Stimulated activated CD8-positive, alpha-beta memory T cell treated with anti-CD3 and anti-CD28 coated beads, Interleukin-7, amount 100 ng/mL, for 1 hour (primary cell): ENCODE measurements at places on chromosomes 3 and 15.

DNA sequence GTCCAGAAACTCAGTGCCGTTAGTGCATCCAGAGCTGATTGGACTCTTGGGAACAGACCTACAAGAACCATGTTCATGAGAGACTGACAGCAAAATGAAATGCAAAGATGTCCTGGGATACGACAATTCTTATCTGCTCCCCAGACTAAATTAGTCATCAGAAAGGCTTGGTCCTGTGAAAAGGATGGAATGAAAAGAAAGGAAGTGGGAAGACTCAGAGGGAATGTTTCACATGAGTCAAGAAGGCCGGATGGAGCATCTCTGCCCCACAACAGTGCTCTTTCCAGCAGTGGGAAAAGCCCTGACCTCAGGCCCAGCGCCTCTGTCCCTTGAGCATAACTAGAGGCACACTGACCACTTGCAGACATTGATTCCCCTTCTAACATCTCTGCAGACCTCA lies 39.3 kb upstream of the UACA start:
- no peak for DNase-seq

- DNase-seq = no peak
Observed at GRCh38 chr3:99648101-99648500, 9.7 kb downstream of the COL8A1 start.

- no peak for DNase-seq
Observed at GRCh38 chr3:137792626-137793271, 28.6 kb downstream of the SOX14 start.

DNA sequence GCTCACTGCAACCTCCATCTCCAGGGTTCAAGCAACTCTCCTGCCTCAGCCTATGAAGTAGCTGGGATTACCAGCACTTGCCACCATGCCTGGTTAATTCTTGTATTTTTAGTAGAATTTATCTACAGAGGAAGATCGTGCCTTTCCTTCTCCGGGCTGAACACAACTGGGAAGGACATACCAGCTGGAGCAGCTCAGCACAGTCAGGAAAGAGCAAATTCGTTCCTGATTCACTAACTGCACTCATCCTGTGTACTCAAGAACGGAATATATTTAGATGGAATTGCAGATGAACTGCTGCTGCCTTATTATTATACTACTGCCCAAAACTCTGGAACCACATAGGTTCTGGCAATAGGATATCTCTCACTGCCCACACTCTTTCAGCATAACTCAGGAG lies 27.1 kb upstream of the P4HTM start:
- DNase-seq = no peak

DNA sequence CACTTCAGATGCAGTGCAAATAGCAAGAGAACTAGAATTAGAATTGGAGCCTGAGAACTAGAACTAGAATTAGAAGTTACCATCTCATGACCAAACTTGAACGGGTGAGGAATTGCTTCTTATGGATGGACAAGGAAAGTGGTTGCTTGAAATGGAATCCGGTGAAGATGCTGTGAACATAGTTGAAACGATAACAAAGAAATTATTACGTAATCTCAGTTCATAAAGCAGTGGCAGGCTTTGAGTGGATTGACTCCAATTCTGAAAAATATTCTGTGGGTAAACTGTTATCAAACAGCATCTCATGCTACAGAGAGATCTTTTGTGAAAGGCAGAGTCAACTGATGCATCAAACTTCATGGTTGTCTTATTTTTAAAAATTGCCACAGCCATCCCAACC lies 48.0 kb upstream of the GSK3B start:
- DNase-seq = no peak

GRCh38 chr15:42068601-42069000 lies 25.8 kb downstream of the PLA2G4D start:
- no peak for DNase-seq

DNA sequence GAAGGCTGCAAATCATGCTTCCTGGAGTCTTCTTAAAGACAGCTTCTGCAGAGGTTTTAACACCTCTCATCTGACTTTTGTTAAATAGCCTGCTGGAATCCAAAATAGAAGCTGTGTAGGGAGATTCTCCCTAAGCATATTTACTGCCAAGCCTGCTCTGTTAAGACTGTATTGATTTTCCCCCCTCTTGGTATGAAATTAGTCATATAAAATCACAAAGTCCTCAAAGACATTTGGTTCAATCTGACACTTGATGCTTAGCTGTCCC lies 94.6 kb downstream of the ITPR1 start:
- DNase-seq = no peak

GRCh38 chr3:126083511-126083912 lies 412 bp downstream of the SLC41A3 start:
- no peak for DNase-seq

DNA sequence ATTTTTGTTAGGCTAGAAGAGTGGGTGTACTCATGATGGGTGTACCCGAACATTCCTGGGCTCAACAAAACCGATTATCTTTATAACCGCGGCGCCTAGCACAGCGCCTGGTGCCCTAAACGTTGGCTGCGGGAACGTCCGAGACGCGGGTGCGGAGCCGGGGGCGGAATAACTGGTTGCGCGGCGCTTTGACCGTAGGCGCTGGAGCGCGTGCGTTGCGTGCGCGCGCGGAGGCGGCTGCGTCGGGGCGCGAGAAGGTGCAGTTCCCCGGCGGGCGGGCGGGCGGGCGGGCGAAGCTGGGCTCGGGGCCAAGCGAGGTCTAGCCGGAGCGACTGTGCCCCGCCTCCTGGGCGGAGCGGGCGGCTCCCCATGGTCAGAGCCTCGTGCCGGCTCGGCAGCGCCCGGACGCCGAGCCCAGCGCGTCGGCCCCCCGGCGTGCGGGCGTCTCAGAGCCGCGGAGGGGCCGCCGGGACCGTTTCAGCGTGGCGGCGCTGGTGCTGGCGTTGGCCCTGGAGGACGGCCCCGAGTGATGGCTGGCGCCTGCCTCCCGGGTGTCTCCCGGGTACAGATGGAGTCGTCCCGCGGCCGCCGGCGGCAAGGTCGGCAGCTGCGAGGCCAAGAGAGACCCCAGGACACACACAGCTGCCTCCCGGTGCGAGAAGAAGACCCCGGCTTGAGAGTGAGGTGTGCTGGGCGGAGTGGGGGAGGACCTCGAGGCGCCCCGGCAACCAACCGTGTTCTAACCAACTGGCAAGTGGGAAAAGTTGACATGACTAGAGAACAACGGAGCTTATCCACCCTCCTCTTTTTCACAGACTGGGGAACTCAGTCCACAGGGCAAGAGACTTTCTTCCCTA lies at the start of gene PLAAT1:
PLAAT1 (plus strand) TSS at position 373 of the 857 bp plus-strand sequence. CDS start 14,429 bp downstream, outside the sequence.
- DNase-seq = no peak

- no peak for DNase-seq
Observed at GRCh38 chr15:93036951-93037819, 51.8 kb downstream of the RGMA start.

DNA sequence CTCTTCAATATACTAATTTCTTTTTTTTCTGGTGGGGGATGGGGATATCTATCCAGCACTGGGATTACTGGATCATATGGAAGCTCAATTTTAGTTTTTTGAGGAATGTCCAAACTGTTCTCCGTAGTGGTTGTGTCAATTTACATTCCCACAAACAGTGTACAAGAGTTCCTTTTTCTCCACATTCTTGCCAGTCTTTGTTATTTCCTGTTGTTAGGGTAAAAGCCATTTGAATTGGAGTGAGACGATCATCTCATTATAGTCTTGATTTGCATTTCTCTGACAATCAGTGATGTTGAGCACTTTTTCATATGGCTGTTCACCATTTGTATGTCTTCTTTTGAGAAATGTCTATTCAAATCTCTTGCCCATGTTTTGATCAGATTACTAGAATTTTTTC lies 12.8 kb upstream of the WDR49 start:
- DNase-seq = no peak

- DNase-seq = no peak
Observed at GRCh38 chr3:143332026-143332425, 212.5 kb downstream of the CHST2 start.

DNA sequence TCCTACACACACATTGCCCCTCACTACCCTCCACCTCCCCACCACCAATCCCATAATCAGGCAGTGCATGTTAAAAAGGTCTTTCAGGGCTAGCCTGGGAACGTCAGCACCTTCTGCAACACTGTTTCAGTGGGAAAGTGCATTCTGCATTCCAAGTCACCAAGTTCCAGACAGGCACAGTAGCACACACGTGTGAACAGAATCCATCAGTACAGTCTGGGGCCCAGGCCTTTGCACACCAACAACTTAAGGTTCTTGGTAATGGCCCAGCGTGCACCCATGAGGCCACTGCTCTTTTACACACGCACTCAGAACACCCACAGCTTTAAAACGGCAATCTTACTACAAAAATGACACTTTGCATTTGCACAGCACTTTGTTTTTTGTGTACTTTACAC lies 1.2 kb downstream of the ANXA2 start:
- DNase-seq = no peak

GRCh38 chr3:23612296-23612891 lies 193.4 kb upstream of the UBE2E1 start:
- no peak for DNase-seq

DNA sequence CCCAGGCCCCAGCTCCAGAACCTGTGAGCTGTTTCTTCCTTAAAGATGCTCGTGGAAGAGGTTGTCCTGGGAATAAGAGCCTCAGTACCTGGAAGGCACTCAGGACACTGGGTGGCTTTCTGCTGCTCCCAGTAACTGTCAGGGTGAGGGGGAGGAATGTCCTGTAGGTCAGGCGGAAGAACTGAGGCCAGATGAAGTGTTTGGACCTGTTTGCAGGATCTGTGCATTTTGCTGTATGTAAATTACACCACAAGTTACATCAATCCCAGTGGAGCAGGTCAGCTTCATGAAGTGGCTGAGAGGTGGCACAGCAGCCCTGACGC lies 27.1 kb downstream of the HDAC11 start:
- no peak for DNase-seq

- no peak for DNase-seq
Observed at GRCh38 chr3:107106316-107106715, 270.9 kb upstream of the CCDC54 start.

DNA sequence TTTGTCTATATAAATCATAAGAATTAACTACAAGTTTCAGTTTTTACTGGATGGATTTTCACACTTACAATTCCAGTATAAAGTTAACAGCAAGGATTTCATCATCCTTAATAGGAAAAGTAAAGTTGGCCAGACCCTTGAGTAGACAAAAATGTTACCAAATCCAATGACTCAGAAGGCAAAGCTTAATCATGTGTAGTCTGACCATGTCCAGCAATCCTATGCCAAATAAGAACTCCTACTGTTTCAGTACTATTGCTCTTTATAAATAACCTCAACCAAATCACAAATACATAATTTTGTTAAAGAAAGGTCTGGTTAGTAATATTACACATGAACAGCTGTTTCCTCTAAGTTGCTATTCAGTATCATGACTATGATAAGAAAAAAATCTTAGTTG lies 35.0 kb downstream of the PLOD2 start:
- DNase-seq = no peak

- DNase-seq = no peak
Observed at GRCh38 chr3:192092388-192093005, 631.5 kb downstream of the PYDC2 start.

- DNase-seq = no peak
Observed at GRCh38 chr15:79408041-79408440, 24.1 kb upstream of the MINAR1 start.

GRCh38 chr3:50374363-50375257 lies 15.3 kb upstream of the TMEM115 start:
- no peak for DNase-seq

GRCh38 chr3:123759311-123759710 lies 124.8 kb downstream of the MYLK start:
- no peak for DNase-seq

- no peak for DNase-seq
Observed at GRCh38 chr3:9686050-9686550, 17.5 kb upstream of the CPNE9 start.

- DNase-seq = no peak
Observed at GRCh38 chr15:52004806-52005205, 14.2 kb upstream of the MAPK6 start.

- no peak for DNase-seq
Observed at GRCh38 chr15:56950979-56951378, 32.5 kb downstream of the TCF12 start.

GRCh38 chr3:195160257-195160898 lies 110.6 kb downstream of the XXYLT1 start:
- no peak for DNase-seq
